Fibroblast of skin of right quadriceps (primary cell): ENCODE measurements at places on chromosomes 5 and 9.

DNA sequence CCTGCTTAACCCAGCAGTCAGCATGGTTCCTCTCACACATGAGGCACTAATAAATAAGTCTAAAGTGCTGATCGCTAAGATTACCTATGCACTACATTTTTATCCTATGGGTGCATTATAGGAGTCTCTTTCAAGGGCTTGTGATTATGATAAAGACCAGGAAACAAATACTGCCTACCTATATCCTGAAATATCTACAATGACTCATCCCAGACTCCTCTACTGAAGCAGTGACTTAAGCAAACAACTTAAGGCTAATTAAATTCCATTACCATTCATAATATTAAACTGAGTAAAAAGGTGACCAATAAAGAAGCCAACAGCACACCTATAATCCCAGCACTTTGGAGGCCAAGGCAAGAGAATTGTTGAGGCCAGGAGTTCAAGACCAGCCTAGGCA is 338.4 kb downstream of the DNAH5 start:
- no peak for DNase-seq

GRCh38 chr9:34291023-34291422 is 38.0 kb downstream of the KIF24 start:
- no peak for DNase-seq

- peak; percentile 45 for DNase-seq
Observed at GRCh38 chr5:93054424-93055163, 526.4 kb downstream of the NR2F1-AS1 start.

GRCh38 chr5:172383191-172383802 is 71.0 kb downstream of the SH3PXD2B start:
- peak; percentile 57 for DNase-seq

DNA sequence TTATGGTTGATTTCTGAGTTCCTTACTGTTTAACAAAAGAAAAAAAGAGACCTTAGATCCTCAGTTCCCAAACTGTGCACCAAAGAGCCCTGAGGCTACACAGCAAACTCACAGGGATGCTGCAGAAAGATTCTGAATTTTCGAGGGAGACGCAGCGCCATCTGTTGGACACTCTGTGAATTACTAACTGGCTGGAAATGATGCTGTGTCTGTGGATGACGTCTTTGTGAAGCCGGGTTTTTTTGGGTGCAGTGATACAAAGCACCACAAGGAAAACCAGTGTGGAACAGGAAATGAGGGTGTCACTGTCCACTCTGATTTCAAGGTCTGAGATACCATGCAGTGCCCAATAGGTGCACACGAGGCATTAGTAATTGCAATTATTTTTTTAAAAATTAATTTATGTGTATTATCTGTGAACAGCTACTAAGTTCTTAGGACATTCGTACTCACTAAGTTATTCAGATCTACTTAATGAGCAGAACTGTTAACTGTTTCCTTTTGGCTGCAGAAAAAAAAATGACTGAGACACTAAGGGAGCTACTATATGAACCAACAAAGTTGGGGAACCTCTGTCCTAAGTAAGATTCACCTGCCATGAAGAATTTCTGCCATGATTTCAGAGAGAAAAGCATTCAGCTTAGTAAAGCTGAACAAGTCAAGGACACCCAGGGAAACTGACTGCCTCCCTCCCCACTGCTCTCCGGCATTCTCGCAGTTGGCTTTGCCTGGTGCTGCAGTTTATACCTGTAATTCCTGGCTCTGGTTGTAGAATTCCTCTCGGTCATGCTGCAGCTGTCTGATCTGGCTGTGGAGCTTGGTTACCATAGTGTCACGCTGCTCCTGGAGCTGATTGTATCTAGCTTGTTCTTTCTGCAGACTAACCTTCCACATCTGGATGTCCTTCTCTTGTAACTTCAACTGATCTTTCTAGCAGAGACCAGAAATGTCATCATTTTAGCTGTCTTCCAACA is 23.4 kb downstream of the SPACA9 start:
- peak; percentile 77 for DNase-seq

GRCh38 chr9:98660541-98660940 is 48.2 kb downstream of the GABBR2 start:
- DNase-seq, result no peak

DNA sequence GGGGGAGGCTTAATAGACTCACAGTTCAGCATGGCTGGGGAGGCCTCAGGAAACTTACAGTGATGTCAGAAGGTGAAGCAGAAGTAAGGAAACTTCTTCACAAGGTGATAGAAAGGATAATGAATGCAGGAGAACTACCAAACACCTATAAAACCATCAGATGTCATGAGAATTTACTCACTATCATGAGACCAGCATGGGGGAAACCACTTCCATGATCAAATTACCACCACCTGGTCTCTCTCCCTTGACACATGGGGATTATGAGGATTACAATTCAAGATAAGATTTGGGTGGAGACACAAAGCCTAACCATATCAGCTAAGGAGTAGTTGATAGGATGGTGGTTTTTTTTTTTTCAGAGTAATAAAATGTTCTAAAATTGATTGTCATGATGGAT is 201.8 kb downstream of the CDH12 start:
- DNase-seq, result no peak

- no peak for DNase-seq
Observed at GRCh38 chr5:7878381-7878873, 9.5 kb downstream of the MTRR start.

GRCh38 chr9:70406434-70406862 is 8.0 kb downstream of the KLF9 start:
- DNase-seq, result peak; percentile 58

DNA sequence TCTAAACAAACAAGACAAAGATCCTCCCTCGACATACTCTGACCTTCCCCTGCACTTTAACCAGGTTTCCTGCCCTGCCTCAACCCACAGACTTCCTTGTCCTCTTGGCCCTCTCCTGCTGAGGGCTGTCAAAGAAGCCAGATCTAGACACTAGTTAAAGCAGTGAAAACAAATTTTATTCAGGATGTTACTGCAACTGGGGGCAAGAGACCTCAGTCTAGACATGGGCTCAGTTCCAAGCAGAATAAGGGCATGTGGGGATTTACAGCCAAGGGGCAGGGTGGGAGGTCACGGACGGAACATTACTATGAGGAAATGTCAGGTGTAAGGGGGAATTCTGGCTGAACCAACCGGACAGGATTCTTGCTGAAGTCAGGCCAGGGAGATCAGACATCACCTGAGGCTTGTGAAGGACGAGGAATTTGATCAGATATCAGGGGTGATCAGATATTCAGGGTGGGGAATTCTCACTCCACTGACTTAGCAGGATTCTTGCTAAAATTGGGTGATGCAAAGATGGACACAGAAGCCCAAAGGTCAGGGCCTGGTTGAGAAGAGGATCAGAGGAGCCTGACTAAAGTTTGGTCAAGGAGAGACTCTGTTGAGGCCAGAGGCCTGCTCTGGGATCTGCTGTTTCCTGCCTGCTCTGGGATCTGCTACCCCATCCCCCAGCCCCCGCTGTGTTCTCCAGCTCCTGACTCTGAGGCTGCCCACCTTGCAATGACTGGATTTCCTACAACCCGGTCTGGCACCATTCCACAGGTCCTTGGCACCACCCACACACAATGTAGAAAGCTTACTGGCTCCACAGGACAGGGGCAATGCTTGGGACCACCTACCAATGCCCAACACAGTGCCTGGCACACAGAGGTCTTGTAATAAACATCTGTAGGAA is 21.5 kb downstream of the GABBR2 start:
- DNase-seq, result no peak

DNA sequence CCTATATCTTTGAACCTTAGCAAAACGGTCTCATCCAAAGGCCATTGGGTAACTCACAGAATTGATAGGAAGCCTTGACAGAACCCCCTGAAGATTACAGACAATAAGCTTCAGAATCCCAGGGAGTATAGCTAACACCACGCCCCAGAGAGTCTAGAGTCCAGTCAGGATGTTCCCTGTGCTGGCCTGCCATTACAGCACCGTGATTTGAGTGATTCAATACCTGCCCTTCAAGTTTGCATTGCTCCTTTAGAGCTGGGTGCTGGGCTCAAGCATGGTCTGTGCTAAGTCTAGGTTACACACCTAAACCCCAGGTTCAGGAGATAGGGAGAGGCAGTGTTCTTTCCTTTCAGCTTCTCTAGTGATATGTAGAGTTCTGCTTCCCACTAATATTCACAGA is 90.5 kb downstream of the RASEF start:
- no peak for DNase-seq

DNA sequence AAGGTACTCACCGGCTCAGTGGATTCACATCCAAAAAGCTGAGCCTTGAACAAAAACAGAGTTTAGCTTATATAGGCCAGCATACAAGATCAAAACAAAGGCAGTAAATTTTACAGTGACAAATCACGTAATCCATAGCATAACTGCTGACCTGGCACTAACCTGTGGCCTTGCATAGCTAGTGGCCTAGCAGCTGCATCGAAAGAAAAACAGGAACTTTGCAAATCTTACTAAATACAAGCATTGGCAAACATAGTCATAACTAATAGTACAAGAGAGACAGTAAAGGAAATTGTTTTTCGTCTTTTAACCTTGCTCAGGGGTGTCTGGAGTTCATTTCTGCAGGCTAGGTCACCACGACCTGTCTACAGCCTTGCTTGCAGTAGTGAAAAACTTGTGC is 4.8 kb downstream of the HSDL2 start:
- DNase-seq, result no peak

DNA sequence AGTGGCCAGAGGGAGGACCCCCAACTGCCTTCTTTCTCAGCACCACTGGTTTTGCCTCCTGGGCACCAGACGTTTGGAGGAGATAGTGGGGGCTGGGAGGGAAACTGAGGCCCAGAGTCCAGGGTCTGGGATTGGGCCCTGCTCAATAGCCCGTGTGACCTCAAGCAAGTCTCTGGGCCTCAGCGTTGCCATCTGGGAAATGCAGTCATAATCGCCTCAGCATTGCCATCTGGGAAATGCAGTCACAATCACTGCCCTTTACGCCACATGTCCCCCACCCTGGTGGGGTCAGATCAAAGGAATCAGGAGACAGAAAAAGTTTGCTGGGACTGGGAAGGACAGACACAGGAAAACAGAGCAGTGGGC is 1.6 kb downstream of the SH2D3C start:
- DNase-seq, result no peak

DNA sequence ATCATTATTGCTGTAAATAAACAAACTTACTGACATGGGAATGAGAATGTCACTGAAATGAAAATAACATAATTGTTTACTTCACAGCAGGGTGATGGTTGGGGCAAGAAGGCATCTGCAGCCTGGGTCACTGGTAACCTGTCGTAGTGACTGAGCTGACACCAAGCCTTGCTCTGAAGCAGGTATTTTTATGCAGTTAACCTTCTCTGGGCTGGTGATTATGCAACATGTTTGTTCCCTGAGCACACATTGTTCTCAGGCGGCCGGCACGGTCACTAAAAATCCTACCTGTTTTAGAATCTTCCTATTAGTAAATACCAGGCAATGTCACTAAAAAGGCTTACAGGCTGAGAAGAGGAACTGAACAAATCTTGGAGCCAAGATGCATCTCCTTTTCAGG is 157.7 kb upstream of the NR3C1 start:
- DNase-seq, result no peak

DNA sequence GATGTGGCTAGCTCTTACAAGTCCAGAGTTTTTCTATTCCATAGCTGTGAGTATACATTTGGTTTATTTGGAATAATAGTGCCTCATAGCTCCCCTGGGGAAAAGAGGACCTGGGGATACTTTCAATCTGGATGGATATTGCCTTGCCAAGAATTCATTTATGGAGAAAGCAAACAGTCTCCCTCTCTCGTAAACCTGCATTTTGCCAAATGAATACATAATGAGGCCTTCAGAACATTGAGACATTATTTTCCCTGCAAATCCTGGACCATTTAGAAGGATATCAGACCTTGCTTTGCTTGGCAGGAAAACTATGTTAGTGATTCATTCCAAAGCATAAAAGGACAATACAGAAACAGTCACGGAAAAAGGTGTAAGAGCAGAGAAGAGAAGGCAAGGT is 569.6 kb upstream of the BRINP1 start:
- DNase-seq, result peak; percentile 9

GRCh38 chr9:109771796-109772531 is 8.0 kb upstream of the PALM2AKAP2 start:
- peak; percentile 88 for DNase-seq

DNA sequence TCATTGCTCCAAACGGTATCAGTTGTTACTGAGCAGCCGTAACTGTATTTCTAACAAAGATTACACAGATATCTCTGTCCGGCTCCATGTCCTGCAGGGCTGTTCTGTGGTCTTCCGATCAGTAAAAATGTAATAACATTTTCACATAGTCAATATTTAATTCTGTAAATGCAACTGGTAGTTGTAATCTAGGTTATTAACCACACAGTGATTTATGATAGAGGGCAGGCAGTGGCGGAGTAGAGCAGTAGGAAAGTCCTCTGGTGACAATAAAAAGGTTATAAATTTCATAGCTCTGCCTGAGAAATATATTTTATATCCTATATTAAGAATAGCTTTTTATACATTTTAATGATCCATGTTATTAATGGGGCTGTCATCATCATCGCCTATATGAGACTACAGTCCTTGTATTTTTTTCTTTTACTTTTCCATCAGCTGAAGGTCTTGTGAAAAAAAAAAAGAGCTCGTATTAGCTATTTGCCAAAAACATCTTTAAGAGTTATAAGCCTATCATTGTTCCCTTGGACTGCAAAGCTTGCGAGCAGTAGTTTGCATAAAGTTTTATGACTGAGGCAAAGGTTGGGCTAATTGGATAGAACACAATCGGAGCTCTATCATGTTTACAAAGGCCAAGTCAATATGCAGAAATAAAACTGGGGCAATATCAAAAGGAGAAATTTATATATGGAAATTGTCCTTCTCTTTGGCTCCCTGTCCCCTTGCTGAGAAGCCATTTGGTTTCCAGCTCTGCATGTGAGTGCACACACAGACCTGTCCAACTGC is 648.0 kb downstream of the IRX1 start:
- no peak for DNase-seq

DNA sequence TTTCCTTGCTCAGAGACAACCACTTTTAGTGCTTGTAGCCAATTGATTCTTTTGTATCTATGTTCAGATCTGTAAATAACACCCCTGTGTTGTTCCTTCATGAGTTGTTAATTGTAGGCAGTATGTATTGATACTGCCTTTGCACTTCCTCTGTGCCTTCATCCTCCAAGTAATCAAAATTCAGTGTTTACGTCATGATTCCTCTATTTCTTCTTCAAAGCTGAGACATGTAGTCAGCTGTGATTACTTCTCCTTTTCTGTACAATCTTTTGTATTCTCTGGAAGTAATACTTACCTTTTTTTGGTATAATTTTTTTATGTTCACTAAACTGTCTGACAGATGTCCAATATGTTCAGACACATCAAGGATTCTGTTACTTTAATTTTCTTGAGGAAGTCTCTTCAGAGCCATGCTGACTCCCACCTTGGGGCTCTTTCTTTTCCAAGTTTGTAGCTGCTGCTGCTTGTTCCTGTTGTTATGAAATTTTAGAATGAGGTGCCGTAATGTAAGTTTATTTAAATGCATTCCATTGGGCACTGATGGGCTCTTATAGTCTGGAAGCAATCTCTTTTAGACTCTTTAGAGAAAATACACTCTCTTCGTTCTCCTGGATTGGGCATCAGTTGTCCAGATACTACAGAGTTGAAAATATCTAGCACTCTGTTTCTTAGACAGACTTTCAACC is 30.5 kb upstream of the LRRC70 start:
- no peak for DNase-seq
